ENCODE measurements at places on chromosomes 1 and 21. TPM values are rescaled to one million over a fixed set of nuclear protein-coding genes. Genes with fewer than 3 reads are reported as not detected.

DNA sequence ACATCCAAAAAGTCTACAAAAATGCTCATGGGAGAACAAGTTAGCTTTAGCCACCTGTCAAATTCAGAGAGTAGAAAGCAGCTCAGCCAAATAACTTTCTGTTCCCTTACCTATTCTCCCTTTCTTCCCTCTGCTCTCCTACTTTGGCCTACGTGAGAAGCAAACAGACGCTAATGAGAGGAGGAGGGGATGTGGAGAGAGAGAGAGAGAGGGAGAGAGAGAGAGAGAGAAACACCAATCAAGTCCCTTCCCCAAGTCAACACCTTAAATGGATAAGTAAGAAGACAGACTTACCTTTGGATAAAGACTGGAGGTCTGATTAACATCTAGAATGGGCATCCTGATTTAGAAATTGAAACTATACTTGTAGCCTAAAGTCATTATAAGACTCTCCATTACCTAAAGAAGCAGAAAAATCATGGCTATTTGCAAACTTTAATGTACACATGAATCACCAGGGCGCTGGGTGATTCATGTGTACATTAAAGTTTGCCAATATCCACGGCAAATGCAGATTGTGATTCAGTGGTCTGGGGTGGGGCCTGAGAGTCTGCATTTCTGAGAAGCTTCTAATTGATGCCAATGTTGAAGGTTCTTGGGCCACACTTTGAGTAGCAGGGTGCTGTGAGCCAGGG, 13.1 kb upstream of the DUSP12 start:
- DNase-seq = no peak
- no peak overlapping the region for H3K27ac ChIP-seq
- H3K27me3 ChIP-seq = no peaks in the 10 kb centered on the region
- no peaks in the 10 kb centered on the region for H3K4me1 ChIP-seq

DNA sequence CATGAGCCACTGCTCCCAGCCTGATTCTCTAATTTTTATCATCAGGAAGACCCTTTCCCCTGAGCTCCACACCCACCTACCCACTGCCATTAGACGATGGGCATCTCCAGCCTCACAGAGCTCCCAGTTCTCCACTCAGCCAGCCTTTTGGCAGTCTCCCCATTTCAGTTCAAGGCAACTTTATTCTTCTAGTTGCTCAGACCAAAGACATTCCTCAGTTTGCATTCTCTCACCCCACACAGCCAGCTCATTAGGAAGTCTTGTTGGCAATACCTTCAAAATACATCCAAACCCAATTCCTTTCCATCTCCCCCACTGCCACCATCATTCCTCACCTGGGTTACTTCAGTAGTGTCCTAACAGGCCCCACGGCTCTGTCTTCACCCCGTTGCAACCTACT, 53.4 kb upstream of the COX20 start:
- H3K4me3 ChIP-seq = no peak overlapping the region
- H3K27me3 ChIP-seq = no peaks in the 10 kb centered on the region
- H3K36me3 ChIP-seq = no peaks in the 10 kb centered on the region
- no peak for DNase-seq
- H3K4me1 ChIP-seq = no peaks in the 10 kb centered on the region

DNA sequence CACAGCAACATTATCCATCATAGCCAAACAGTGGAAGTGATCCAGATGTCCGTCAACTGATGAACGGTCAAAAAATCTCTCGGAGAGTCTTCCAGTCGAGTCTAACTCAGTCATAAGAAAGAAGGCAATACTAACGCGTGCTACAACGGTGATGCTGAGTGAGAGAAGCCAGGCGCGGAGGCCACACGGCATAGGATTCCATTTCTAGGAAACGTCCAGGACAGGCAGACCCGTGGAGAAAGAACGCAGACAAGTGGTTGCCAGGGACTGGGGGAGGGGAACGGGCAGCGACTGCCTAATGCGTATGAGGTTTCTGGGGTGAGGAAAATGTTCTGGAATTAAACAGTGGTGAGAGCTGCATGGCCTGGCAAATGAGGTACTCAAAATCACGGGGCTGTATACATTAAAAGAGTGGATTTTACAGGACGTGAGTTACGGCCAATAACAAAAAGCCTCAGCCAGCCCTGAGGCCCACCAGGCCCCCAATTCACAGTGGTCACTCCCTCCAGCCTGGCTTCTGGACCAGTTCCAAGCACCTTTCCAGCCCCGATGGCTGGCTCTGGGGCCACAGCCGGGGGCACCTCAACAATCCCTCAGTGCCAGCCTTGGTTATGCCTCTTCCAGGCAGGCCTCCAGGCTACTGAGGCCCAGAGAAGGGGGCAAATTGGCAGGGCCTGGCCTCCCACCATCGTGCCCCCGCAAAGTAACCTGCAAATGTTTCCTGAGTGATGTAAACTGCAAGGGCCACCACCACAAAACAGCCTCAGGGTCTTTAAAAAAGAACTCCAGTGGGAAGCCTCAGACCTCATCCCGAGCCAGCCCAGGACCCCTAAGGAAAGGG, 3.4 kb downstream of the WNT9A start:
- peaks cover 14% of the 10 kb centered on the region for H3K4me1 ChIP-seq
- H3K4me3 ChIP-seq = no peak overlapping the region
- H3K36me3 ChIP-seq = no peaks in the 10 kb centered on the region
- H3K27ac ChIP-seq = no peak overlapping the region
- H3K27me3 ChIP-seq = no peaks in the 10 kb centered on the region
- peak; percentile 53 for DNase-seq

GRCh38 chr1:161092621-161093028, 3.3 kb upstream of the NECTIN4 start:
- DNase-seq = no peak
- H3K36me3 ChIP-seq = no peaks in the 10 kb centered on the region
- no peak overlapping the region for H3K27ac ChIP-seq
- H3K4me3 ChIP-seq = no peak overlapping the region

MEX3A gene
- 0.12 TPM for total RNA-seq

- no peaks in the 10 kb centered on the region for H3K4me1 ChIP-seq
- no peak overlapping the region for H3K4me3 ChIP-seq
- no peaks in the 10 kb centered on the region for H3K27me3 ChIP-seq
- no peak overlapping the region for H3K27ac ChIP-seq
- no peak for DNase-seq
Measured at GRCh38 chr1:114490274-114490693, 20.7 kb downstream of the TRIM33 start.

DNA sequence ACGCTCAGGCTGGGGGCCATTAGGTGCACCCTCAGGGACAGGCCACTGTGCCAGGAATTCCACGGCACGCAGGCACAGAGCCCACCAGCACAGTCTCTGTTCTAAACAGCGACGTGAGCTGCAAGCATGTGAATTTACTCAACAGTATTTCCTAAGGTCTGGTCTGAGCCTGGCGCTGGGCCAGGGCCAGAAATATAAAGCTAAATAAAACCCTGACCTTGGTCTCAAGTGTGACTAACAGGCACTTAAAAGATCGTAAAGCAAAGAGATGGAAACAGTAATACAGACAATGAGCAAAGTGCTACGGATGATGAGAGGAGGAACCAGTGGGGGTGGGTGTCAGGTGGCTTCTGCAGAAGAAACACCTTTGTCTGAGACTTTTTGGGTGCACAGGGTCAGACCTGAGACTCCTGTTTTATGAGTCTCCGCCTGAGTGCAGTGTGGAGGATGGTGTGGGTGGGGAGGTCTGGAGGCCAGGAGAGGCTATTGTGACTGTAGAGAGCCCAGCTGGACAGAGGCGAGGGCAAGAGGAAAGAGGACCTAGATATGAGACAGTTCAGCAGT, 53.4 kb upstream of the EDN2 start:
- no peaks in the 10 kb centered on the region for H3K27me3 ChIP-seq
- H3K4me3 ChIP-seq = no peak overlapping the region
- no peak overlapping the region for H3K27ac ChIP-seq
- H3K4me1 ChIP-seq = peaks cover 9% of the 10 kb centered on the region
- no peaks in the 10 kb centered on the region for H3K36me3 ChIP-seq

GRCh38 chr1:156422602-156423091, 53.6 kb downstream of the RHBG start:
- H3K36me3 ChIP-seq = no peaks in the 10 kb centered on the region
- peaks cover 22% of the 10 kb centered on the region for H3K27me3 ChIP-seq
- DNase-seq = peak; percentile 49
- no peak overlapping the region for H3K4me3 ChIP-seq
- no peak overlapping the region for H3K27ac ChIP-seq

GRCh38 chr1:63343922-63344321, 21.6 kb downstream of the FOXD3 start:
- H3K27me3 ChIP-seq = no peaks in the 10 kb centered on the region
- no peaks in the 10 kb centered on the region for H3K36me3 ChIP-seq
- no peak overlapping the region for H3K4me3 ChIP-seq

DNA sequence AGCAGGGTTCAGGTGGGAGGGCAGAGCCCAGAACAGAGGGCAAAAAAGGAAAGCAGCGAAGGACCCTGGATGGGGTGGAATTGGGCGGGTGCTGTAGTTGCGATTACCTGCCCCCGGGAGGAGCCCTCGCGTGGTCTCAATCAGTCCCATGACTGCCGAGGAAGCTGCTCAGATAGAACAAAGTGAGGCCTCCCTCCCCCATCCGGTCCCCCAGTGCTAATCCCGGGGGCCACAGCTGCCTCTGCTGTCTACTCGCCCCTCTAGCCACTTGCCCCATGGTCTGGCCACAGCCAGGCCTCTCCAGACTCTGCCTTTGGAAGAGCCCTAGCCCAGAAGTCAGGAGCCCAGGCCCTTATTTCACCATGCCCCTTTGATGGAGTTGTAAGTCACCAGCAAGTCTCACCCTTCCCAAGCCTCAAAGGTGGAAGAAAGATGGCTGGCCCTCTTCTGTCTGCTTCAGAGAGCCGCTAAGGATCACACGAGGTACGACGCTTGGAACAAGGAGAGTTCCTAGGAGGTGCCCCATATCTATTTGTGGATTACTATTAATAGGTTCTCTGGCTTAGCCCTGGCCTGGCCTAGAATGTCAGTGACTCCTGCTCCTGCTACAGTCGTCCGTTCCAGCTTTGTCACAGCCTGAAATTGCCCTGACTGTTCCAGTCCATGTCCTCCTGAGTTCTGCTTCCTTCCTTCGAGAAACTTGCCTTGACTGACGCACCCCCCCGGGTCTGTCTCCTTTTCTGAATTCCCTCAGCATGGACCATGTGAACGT, 16.4 kb downstream of the ECHDC2 start:
- no peak overlapping the region for H3K4me3 ChIP-seq
- DNase-seq = no peak
- no peaks in the 10 kb centered on the region for H3K4me1 ChIP-seq
- H3K27ac ChIP-seq = no peak overlapping the region
- no peaks in the 10 kb centered on the region for H3K27me3 ChIP-seq

DNA sequence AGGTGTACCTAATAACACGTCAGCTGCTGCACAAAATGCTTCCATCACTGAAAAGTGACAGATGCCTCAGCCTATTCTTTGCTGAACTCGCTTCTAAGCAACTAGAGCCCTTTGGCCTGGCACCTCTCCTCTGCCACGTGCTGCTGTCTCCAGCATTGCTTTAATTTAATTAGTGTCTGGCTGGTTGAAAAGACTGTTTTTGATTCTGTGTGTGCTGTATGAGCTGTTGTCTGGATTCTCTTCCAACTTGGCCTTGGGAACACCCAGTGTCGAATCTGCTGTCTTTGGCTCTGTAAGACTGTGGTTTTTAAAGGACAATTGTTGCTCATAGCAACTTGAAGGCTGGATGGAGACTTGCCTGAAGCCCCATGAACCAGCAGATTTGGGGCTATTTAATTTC, 109.5 kb downstream of the PSMG1 start:
- H3K27ac ChIP-seq = no peak overlapping the region
- no peaks in the 10 kb centered on the region for H3K36me3 ChIP-seq
- no peaks in the 10 kb centered on the region for H3K27me3 ChIP-seq
- no peak for DNase-seq
- no peaks in the 10 kb centered on the region for H3K4me1 ChIP-seq
- no peak overlapping the region for H3K4me3 ChIP-seq

- DNase-seq = no peak
- H3K4me3 ChIP-seq = no peak overlapping the region
- H3K27me3 ChIP-seq = no peaks in the 10 kb centered on the region
- H3K36me3 ChIP-seq = no peaks in the 10 kb centered on the region
- no peak overlapping the region for H3K27ac ChIP-seq
Measured at GRCh38 chr1:41856151-41856943, 62.4 kb downstream of the HIVEP3 start.

DNA sequence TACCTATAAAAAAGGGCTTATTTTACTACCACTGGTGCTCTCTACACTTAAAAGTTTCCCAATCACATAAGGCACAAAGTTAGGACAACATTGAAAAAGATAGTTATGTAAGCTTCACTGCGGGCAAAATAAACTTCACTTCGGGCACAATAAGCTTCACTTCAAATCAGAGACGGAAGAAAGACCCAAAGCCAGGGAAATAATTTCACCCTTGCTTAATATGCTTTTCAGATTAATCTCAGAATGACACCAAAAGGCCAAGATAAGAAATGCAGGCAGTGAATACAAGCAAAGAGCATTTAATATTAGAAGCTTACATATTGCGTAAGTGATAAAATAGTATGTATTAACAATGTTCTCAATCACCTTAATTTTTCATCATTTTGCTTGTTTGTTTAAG, 444.2 kb downstream of the SETD4 start:
- peaks cover 5% of the 10 kb centered on the region for H3K4me1 ChIP-seq
- no peaks in the 10 kb centered on the region for H3K36me3 ChIP-seq
- DNase-seq = no peak
- no peak overlapping the region for H3K27ac ChIP-seq
- no peaks in the 10 kb centered on the region for H3K27me3 ChIP-seq

Data from pancreas (tissue), 10 donors.